ENCODE measurements at places on chromosomes 7 and 10.

DNA sequence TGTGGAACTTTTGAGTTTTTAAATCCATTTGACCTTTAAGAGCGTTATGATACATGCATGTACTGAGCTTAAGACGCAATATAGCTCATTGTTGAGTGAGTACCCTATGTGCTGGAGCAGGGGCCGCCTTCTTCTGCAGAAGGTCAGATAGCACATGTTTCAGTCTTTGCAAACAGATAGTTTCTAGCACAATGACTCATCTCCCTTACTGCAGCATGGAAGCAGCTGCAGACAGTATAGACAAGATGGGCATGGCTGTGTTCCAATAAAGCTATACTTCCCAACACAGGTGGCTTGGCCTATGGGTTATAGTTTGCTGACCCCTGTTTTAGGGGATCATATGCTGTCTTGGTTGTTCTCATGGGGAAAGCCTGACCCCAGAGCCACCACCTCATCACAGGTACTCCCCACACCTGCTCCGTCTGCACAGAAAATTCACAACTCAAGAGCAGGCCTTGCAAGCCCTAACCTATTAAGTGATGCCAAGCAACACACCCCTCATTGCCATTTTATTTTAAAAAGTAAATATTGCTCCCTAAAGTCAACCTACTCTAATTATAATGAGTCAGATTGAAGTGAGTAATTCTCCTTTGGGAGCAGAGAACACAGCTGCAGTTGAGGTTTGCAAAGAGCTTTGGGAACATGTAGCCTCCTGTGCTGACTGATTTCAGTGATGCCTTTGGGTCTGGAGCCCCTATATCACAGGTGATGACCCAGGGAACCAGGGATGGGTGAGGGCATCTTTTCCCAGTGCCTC, 330.1 kb downstream of the PAXIP1 start:
- DNase-seq: peak; percentile 21

DNA sequence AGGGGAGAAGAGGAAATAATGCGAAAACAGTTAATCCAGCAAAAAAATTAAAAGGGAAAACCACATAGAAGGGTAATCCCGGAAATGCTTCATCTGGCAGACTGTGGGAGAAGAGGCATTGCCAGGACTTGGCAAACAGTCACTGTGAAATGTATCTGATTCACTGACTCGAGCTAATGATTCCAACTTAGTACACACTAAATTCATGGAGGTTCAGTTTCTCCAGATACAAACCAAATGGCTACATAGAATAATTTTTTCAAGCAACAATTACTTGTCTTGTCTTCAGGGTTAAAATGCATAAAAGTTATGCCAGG, 36.4 kb downstream of the GDI2 start:
- DNase-seq: peak; percentile 75

- no peak for DNase-seq
These were observed 40.0 kb upstream of the FOXL3 start for GRCh38 chr7:249989-250388.

DNA sequence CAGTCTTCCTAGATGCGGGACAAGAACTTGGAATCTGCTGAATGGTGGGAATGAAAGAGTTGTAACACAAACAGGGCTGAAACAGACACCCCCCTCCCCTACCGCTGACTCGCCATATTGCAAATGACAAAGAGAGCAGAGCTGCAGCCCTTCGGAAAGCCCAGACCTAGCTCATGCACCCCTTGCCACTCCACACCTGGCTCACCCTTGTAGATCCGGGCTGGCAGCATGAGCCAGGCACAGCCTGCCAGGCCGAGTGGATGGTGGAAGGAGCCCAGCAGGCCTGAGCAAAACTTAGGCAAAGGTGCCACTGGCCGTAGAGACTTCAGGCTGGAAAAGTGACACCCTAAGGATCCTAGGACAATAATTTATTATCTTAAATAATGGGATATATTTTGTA, 237.4 kb upstream of the SEMA3D start:
- no peak for DNase-seq

GRCh38 chr7:98000356-98000755, 10.4 kb upstream of the OCM2 start:
- DNase-seq: no peak

- no peak for DNase-seq
These were observed 337.1 kb upstream of the FOXK1 start for GRCh38 chr7:4345004-4345403.

DNA sequence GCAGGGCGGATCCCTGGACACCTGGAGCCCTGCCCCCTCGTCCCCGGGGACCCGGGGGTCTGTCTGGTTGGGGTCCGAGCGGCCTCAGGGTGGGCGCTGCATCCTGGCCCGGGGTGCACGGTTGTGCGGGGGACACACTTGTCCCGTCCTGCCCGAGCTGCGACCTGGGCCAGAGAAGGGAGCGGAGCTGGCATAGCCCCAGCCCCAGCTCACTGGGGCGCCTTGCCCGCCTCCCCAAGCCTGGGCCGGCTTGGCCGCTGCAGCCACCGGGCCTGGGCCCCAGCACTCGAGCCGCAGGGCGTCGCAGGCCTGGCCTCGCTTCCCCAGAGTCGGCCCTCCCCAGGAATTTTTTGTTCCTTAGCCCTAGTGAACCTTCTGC, 54.5 kb downstream of the GLRX3 start:
- DNase-seq: no peak

GRCh38 chr10:116888380-116889055, 39.2 kb downstream of the ENO4 start:
- no peak for DNase-seq

DNA sequence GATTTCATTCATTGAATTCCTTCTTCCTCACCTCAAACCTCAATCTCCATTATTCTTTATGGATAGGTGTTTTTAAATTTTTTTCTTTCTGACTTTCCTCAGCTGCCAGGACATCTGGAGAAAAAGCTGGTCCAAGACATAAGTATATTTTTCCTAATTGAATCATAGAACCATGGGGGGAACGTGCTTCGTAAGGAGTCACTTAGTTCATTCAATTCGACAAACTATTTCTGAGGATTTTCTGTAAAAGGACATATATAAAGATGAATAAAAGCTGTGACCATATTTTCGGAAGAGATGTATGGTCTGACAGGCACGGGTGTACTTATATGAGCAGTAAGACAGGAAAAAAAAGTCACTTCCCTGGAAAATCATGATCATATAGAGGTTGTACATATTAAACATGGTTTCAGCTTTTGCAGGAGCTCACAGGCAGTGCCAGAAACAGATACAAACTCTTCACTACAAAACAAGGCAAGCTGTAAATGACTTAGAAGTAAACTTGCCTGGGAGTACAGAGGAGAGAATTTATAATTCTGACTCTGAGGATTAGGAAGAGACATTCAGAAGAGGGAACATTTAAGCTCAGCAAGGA, 88.2 kb upstream of the EGR2 start:
- peak; percentile 77 for DNase-seq

DNA sequence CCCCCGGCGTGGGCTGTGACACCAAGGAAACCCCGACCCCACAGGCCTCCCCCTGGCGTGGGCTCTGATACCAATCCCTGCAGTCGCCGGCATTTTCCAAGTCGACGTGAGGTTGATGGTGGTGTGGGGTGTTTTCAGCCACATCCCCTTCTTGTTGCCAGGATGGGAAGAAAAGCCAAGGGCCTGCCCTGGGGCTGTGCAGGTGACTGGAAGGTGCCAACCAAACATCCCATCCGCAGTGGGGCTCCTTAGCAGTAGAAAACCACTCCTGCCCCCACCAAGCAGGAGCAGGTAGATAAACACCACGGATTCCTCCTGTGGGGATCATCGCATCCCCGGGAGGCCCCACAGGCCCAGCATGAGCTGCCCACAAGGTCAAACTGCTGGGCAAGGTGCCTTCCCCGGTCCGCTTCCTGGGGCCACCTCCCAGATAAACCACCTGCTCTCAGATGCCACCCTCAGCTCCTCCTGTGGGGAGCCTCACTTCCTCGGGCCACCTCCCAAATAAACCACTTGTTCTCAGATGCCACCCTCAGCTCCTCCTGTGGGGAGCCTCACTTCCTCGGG, 88.5 kb upstream of the DIP2C start:
- no peak for DNase-seq

- DNase-seq: no peak
These were observed 101.8 kb downstream of the DYNC1I1 start for GRCh38 chr7:95874129-95874528.

DNA sequence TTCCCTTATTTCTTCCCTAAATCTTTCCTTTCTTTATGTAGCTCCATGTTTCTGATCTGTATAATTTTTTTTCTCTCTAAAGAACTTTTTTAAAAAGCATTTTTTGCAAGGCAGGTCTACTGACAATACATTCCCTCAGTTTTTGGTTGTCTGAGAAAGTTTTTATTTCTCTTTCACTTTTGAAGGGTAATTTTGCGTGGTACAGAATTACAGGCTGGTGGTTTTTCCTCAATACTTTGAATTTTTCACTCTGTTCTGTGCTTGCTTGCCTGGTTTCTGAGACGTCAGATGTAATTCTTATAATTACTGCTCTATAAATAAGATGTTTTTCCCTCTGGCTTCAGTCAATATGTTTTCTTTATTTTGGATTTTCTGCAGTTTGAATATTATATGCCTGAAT, 205.4 kb upstream of the VSTM2A start:
- no peak for DNase-seq

GRCh38 chr10:61543831-61544230, 90.7 kb upstream of the TMEM26 start:
- DNase-seq: no peak

GRCh38 chr10:132946-133898, 2.0 kb upstream of the ZMYND11 start:
- DNase-seq: no peak

DNA sequence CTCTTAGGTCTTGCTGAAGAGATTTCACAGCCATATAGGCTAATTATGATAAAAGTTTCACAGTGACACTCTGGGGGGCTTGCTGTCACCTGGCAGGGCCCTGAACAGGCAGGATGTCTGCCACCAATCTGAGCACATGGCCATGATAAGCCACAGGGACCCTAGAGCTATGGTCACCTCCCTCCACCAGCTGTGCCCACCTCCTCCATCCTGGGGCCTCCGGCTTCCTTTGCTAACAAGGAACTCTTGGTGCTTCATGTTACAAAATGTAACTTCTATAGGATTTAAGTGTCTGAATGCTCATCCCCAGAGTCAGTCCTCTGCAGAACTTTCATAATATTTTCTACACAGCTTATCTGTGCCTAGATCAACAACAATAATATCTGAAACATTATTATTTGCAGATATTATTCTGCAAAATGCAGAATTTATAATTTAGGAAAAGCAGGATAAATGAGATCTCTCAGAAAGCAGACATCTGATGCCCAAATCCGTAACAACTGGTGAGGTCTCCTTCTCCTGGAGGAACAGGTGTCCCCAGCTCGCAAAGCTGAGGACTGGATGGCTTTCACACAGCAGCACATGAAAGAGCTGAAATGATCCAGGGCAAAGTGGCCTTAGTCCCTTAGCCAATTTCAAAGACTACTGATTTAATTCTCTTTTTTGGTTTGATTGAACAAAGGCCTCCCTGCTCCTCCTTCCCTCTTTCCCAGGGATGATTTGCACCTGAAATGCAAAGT, 287.0 kb upstream of the AOAH start:
- no peak for DNase-seq

DNA sequence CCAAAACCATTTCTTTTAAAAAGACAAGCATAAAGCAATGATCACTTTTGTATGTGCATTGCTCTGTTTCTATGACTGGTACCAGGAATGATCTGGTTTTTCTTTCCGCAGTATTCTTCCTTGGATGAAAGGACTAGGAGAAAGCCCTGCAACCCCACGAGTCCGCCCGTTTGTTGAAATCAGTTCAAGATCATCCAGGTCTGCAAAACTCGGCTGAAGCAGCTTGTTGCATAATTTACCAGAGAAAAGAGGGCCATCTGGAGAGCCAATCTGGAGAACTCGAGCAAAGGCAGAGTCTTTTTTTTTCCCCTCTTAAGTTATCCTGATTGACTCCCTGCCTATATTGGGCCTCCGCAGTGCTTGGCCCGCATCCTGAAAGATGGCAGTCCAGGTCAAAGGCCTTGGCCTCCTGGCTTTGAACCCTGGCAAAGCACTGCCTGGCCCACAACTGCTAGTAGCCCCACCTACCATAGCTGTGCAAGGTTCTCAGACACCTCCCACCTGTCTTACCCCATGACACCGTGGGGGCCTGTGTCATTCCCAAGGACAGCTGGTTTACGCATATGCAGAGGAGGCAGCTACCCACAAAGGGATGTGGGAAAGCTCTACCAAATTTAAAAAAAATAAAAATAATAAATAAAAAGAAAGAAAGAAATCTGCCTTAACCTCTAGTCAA, 572.2 kb downstream of the INHBA start:
- peak; percentile 67 for DNase-seq

DNA sequence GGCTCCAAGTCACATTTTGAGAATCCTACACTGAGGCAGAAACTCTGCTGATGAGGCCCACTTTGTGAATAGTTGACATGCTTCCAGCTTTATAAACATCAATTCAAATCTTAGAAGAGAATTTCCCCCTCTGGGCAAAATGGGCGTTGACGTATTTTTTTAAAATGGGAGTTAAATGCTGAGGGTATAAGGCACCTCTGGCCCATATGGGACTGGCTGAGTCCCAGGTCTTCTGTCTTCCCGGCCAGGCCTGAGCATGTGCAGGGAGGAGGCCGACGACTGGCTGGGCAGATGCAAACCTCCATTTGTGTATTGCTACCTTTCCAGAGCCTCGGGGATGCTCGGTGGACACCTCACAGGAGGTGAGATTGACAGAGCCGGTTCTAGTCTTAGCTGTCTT, 37.7 kb downstream of the BUB3 start:
- DNase-seq: no peak

DNA sequence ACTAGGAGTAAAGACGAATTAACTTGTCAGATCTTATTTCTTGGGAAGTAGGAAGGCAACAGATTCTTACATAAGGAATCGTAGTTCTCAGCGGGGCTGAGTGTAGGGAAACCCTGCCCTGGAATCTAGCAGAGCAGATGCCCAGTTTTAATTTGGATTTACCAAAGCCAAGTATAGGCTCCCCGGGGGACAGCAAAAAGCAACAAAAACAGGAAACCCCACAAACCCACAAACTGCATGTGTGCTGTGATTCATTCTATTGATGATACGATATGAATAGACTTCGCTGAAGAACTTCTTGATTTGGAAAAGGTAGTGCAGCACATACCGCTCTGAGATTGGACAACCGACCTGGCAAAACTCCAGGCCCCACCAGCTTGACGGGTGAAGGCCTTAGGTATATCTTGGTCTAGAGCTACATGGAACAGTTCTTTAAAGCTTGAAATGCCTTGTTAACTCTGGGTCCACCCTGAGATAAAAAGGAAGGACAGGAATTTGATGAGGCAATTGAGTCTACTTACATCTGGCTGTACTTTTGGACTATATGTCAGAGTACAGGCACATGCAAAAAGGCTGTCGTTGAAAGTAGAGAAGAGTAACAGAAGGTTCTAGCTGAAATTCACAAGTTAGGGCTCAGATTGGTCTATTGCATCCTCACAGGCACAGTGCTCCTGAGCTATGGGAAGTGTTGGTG, 49.1 kb downstream of the STRA8 start:
- no peak for DNase-seq

DNA sequence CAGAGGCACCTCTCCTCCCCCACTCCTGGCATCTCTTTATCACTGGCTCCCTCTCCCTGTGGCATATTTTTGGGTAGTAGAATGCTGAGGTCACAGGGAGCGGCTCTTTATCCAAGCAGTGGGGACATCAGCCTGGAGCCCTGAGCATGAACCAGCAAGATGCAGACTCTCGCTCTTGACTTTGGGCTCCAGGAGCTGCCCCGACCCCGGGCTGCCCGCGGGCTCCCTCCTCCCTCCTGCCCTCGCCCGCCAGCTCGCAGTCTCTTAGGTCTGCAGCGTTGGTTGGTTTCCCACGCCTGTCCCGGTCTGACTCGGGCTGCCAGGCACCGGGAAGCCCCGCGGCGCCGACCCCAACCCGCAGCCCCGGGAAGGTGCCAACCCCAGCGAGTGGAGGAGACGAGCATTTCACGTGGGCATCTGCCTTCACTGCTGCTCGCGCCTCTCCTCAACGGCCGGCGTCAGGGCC, 1.3 kb downstream of the INSYN2A start:
- no peak for DNase-seq

- no peak for DNase-seq
These were observed 65.3 kb upstream of the ZMIZ1 start for GRCh38 chr10:79003183-79004100.
